ENCODE measurements at places on chromosomes 1 and 21. TPM values are rescaled to one million over a fixed set of nuclear protein-coding genes. Genes with fewer than 3 reads are reported as not detected.
A peak's percentile ranks its signal among the peaks of the same experiment; 100 is the strongest.

DNA sequence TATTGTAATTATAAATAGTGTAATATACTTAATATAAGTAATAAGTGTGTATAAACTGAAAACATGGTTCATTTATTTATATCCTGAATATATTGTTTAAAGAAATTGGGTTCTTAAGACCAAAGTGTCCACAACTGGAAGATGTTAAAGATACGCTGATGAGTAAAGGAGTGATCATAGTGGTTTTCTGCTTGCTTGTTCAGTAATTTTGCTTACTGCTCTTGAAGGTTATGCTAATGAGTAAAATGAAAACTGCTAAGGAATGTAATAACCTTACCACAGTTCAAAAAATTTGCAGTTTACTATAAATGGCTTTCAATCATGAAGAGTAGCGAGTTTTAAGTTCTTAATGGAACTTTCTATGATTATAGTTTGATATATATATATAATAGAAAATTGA, 22.0 kb downstream of the DONSON start:
- no peak for DNase-seq

The C1orf35 gene
- 17.4 TPM for total RNA-seq

The S100A16 gene
- 119 TPM for total RNA-seq

The FAM151A gene
- not detected for total RNA-seq

GRCh38 chr1:206685769-206686477, 1.2 kb downstream of the MAPKAPK2 start:
- peak; percentile 80 for DNase-seq
